PC-9 (cell line): ENCODE measurements at places on chromosomes 13 and 19. TPM values are rescaled to one million over a fixed set of nuclear protein-coding genes. Genes with fewer than 3 reads are reported as not detected.
A peak's percentile ranks its signal among the peaks of the same experiment; 100 is the strongest.

KLK3 gene
- not detected in 2 replicates for total RNA-seq

NLRP7 gene
- total RNA-seq: 0.25 and 0.50 TPM in 2 replicates

SYMPK gene
- total RNA-seq: 85.5 and 121 TPM in 2 replicates

ZNF177 gene
- 0.38 and 0.55 TPM in 2 replicates for total RNA-seq

DNA sequence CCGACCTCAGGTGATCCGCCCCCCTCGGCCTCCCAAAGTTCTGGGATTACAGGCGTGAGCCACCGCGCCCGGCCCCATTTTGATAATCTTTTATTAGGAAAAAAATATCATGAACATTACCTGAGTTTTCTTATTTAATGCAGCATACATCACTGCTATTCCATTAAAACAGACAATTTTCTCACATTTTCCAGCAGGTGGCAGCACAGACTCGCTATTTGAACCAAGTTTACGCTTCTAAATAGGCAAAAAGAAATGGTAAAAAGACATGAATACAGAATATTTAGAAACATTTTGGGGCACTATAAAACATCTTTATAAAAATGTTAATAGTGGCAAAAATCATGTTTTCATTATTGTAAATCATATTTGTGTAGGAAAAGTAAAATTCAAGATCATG lies 903.1 kb downstream of the SLITRK6 start:
- no peak overlapping the region for H3K27ac ChIP-seq
- no peak overlapping the region for H3K4me3 ChIP-seq
- peak; percentile 44 for DNase-seq
- no peaks in the 10 kb centered on the region for H3K27me3 ChIP-seq
- H3K36me3 ChIP-seq: no peaks in the 10 kb centered on the region

DNA sequence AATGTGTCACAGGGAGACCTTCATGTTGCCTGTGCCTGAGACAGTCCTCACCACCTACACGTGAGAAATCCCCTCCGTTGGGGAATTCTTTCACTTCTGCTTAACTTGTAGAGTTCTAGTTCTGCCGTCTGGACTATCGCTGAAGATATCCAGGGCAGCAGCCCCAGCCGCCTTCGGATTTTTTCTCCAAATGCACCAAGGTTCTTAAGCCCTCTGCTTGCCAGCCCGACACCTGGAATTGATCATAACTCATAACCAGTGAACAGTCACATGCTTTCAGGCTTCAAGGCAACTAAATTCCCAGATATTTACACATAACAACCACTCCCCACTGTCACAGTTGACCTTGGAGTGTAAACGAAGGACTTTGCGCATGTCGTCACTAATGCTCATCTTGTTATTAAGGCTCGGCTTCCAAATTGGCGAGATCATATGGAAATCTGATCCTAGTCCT lies 114.4 kb downstream of the RAB20 start:
- H3K36me3 ChIP-seq: no peaks in the 10 kb centered on the region
- H3K27ac ChIP-seq: 0 out of 2 replicates have a peak overlapping the region, but pooled peaks have one; percentile 76
- no peak for DNase-seq
- H3K4me1 ChIP-seq: peaks cover 81% of the 10 kb centered on the region
- no peak overlapping the region for H3K4me3 ChIP-seq

DNA sequence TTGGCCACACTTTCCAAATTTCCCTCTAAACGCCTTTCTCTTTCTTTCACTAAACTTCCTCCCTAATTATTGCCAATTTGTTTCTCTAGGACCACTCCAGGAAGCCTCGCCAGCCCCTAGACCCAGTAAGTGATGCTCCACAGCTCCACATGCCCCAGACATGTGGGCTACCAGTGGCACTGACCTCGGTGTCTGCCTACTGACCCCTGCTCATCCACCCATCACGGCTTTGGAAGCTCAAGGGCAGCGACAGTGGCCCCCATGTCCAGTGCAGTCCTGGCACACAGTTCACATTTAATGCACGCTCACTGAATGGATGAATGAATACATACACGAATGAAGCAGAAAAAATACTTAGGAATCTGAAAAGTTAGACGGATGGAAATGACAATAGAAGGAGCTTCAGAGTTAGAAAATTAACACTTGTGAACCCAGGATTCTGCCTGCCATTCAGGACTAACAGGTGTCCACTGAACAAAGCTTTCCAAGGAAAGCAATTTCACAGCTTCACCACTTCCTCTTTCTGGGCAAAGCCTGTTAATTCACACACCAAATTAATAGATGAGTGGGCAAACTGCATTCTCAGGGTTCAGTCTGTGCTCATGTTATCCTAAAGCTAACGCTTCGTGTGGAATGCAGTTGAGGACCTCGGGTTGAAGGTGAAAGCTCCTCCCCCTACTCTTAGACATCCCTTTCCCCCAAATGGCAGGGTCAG lies 50.9 kb downstream of the CCDC70 start:
- H3K36me3 ChIP-seq: no peaks in the 10 kb centered on the region
- no peak overlapping the region for H3K27ac ChIP-seq
- H3K27me3 ChIP-seq: peaks cover 33% of the 10 kb centered on the region
- H3K4me3 ChIP-seq: no peak overlapping the region

GRCh38 chr19:17841810-17842662 lies 5.7 kb downstream of the JAK3 start:
- peak overlapping the region; percentile 63 for H3K27ac ChIP-seq
- peak; percentile 91 for DNase-seq
- H3K27me3 ChIP-seq: no peaks in the 10 kb centered on the region
- no peaks in the 10 kb centered on the region for H3K36me3 ChIP-seq
- peaks cover 10% of the 10 kb centered on the region for H3K4me1 ChIP-seq

DNA sequence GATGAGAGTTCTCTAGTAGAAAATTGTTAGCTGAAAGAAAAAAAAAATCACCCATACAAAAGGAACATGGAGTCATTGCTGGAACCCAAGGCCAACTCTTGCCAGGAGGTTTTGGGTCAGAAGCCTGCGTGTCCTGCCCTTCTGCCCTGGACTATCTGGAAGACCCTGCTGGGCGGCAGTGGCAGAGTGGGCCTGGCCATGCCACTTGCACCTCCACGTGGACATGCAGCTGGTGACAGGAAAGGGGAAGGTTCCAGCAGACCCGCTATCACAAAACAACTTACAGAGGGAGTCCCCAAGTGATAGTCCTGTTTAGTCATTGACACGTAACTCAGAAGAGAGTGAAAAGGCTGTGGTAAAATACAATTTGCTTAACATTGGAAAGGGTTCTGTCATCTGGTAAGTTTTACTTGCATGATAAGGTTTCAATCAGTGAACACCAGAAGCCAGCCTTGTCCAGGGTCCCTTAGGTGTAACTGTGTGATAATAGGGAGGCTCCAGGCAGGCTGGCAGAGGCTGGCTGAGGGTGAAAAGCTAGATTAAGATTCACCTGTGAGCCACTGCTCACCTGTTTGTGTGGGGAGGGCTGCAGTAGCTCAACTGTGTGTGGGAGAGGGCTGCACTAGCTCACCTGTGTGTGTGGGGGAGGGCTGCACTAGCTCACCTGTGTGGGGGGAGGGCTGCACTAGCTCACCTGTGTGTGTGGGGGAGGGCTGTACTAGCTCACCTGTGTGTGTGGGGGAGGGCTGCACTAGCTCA lies 47.8 kb downstream of the COL4A2 start:
- no peak overlapping the region for H3K27ac ChIP-seq
- H3K36me3 ChIP-seq: no peaks in the 10 kb centered on the region
- H3K4me3 ChIP-seq: no peak overlapping the region

GRCh38 chr13:97367016-97367822 lies 66.8 kb upstream of the RAP2A start:
- H3K36me3 ChIP-seq: peaks cover 76% of the 10 kb centered on the region
- no peaks in the 10 kb centered on the region for H3K4me1 ChIP-seq
- H3K4me3 ChIP-seq: no peak overlapping the region
- no peak for DNase-seq
- no peaks in the 10 kb centered on the region for H3K27me3 ChIP-seq

GRCh38 chr13:36134632-36135031 lies 3.5 kb upstream of the DCLK1 start:
- no peak overlapping the region for H3K4me3 ChIP-seq
- H3K4me1 ChIP-seq: no peaks in the 10 kb centered on the region
- H3K36me3 ChIP-seq: no peaks in the 10 kb centered on the region
- peaks cover 18% of the 10 kb centered on the region for H3K27me3 ChIP-seq

DNA sequence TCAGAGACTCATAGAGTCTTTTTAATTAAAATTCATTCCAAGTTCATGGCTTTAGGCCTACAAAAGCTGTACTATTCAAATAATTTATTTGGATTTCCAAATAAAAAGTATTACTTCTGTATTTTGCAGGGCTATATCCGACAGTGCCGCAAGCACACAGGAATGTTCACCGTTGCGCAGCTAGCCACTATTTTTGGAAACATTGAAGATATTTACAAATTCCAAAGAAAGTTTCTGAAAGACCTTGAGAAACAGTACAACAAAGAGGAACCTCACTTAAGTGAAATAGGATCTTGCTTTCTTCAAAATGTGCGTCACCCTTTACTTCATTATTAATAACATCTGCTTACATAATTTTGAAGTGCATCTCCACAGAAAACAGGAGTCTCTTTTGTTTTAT lies 20.5 kb upstream of the C1QTNF9 start:
- no peak overlapping the region for H3K27ac ChIP-seq
- peaks cover 12% of the 10 kb centered on the region; the same call in 1 of the 2 replicates for H3K36me3 ChIP-seq
- H3K4me3 ChIP-seq: no peak overlapping the region
- DNase-seq: no peak
- H3K4me1 ChIP-seq: no peaks in the 10 kb centered on the region
- no peaks in the 10 kb centered on the region for H3K27me3 ChIP-seq

DNA sequence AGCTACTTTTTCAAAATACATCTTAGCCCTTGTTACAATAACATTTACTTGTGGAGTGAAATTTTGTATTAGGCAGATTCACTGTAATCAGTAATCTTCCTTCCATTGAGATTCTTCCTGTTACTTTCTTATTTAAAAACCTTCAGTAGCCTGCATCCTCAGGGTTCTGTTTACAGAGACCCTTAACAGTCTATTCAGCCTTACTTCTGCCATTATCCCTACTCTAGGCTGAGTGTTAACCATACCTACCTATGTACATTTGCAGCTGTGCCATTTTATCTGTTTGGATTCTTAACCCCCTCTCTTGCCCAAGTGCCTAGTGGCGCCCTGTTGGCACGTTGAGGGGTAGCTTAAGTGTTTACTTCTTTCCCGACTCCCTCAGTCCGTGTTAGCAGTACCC lies 71.9 kb downstream of the LRCH1 start:
- H3K27ac ChIP-seq: no peak overlapping the region
- DNase-seq: no peak
- H3K27me3 ChIP-seq: no peaks in the 10 kb centered on the region
- no peaks in the 10 kb centered on the region for H3K36me3 ChIP-seq

- H3K36me3 ChIP-seq: peaks cover 8% of the 10 kb centered on the region; the same call in 1 of the 2 replicates
- no peaks in the 10 kb centered on the region for H3K4me1 ChIP-seq
- no peak for DNase-seq
- no peak overlapping the region for H3K27ac ChIP-seq
Measured at GRCh38 chr19:56162258-56162657, 13.6 kb upstream of the GALP start.

- H3K27ac ChIP-seq: no peak overlapping the region
- no peaks in the 10 kb centered on the region for H3K36me3 ChIP-seq
- DNase-seq: no peak
- H3K27me3 ChIP-seq: no peaks in the 10 kb centered on the region
- H3K4me3 ChIP-seq: no peak overlapping the region
Measured at GRCh38 chr13:46648166-46648607, 95.2 kb downstream of the LRCH1 start.

GRCh38 chr13:110629735-110630134 lies 14.4 kb downstream of the NAXD start:
- H3K27me3 ChIP-seq: no peaks in the 10 kb centered on the region
- no peak overlapping the region for H3K27ac ChIP-seq
- peaks cover 20% of the 10 kb centered on the region for H3K36me3 ChIP-seq
- no peaks in the 10 kb centered on the region for H3K4me1 ChIP-seq
- DNase-seq: no peak

DNA sequence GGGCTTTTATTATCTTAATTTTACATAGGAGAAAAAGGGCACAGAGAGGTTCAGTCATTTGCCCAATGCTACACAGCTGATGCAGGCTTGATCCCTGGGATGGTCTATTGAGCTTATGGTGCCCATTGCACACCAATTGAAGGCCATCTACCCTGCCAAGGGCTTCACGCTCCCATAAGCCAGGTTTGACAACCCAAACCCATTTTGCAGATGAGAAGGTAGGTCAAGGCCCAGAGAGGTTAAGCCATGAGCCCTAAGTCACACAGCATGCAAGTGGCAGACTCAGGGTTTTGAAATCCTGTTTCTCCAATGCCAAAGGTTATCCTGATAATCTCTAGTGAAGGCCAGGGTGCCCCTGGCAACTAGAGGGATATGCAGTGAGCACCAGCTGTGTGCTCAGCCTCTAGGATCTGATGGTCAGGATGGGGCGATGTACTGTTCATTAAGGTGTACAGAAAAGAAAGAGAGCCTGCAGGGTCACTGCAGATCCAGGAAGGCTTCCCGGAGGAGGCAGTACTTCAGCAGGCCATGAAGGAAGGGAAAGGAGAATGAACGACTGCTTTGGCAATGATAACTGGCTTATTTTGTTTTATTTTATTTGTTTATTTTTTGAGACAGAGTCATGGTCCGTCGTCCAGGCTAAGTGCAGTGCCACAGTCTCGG lies 8.1 kb downstream of the CREB3L3 start:
- no peak for DNase-seq
- no peak overlapping the region for H3K27ac ChIP-seq
- H3K27me3 ChIP-seq: peaks cover 4% of the 10 kb centered on the region
- no peaks in the 10 kb centered on the region for H3K36me3 ChIP-seq

DNA sequence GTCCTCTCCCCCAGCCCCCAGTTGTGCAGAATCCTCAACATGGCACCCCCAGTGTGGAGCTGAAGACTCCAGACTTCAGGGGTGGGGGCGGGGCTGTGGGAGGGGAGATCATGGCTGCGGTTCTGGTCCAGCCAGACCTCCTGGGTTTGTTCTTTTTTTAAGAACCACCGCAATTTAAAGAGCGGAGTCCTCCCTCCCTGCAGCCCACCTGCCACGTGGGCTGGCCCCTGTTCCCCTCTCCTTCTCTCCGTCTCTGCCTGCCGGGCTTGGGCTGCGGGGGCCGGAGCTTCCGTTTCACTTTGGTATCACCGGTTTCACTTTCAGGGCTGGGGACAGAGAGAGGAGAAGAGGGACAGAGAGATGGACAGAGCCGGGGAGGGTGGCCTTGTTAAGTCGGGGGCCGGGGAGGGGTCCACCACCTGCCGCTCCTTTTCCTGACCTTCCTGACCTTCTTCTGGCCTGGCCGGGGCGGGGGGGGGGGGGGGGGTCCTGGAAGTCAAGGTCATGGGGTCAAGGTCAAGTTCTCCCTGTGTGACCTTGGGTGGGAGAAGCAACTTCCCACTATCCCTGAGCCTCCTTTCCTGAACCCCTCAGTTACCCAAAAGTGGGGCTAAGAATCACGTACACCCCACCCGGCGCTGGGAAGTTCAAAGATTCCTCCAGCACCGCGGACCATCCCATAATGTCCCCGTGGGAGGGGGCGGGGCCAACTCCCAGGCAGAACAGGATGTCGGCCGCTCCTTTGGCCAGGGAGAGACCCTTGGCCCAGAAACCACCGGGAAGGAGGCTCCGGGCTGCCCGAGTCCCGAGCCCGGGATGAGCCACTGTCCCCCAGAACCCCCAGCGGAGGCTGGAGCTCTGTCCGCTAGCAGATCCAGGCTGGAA lies 11.3 kb upstream of the ZBTB7A start:
- no peak for DNase-seq
- H3K4me1 ChIP-seq: peaks cover 2% of the 10 kb centered on the region; the same call in 1 of the 2 replicates
- H3K27me3 ChIP-seq: no peaks in the 10 kb centered on the region
- no peak overlapping the region for H3K27ac ChIP-seq
- H3K36me3 ChIP-seq: no peaks in the 10 kb centered on the region

GRCh38 chr13:109297628-109298027 lies 488.8 kb downstream of the IRS2 start:
- no peak overlapping the region for H3K27ac ChIP-seq
- H3K4me1 ChIP-seq: no peaks in the 10 kb centered on the region
- H3K4me3 ChIP-seq: no peak overlapping the region
- H3K36me3 ChIP-seq: no peaks in the 10 kb centered on the region
